Anterior cingulate cortex (tissue), 58 donors: ENCODE measurements at places on chromosomes 11 and 22.

DNA sequence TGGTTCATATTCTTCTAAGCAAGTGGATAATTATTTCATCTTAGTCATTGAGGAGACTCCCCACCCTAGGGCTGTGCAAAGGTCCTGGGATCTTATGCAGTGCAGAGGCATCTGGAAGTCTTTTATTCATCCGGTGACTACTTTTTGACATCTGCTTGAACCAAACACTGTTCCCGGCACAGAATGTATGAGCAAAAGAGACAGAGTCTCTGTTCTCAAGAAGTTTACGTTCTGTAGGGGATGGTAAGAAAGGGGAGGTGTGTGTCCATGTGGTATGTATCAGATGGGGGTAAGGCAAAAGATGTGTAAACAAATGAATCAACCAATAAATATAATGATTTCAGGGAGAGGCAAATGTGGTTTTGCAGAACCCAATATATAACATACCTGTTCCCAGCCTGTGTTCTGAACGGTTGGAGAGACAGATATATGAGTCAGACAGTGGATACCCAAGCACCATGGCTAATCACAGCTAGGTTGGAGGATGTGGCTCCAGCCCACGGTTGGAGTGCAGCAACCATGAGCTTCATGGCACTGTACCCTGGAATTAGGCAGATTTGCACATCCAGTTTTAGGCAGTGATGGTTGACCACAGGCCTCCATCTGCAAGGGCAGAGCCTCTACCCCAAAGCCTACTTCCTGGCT is 75.1 kb upstream of the CADM1 start:
- no peak for DNase-seq

DNA sequence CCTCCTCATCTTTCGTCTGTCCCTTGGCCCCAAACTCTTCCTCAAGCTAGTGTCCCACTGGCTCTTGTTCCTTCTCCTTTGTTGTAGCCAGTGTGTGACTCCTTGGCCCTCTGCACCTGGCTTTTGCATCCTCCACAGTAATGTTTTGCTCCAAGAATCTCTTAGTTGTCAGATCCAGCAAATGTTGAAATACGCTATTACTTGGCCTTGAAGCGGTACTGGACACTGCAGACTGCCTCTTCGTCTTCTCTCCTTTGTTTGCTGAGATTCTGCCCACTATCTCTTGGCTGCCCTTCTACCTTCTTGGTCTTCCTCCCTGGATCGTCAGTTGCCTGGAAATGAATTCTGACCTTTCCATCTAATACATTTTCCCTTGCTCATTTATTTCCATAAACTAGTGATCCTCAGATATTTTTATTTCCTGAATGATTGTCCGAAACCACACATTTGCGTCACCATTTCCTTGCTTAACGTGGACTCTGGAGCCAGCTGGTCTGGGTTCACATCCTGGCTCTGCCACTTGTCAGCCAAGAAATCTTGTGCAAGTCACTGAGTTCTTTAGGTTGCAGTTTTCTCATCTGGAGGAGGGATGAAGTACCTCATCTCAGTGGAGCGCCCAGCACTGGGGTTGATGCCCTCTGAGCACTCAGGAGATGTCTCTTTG is 113.6 kb downstream of the LDLRAD3 start:
- DNase-seq = no peak

DNA sequence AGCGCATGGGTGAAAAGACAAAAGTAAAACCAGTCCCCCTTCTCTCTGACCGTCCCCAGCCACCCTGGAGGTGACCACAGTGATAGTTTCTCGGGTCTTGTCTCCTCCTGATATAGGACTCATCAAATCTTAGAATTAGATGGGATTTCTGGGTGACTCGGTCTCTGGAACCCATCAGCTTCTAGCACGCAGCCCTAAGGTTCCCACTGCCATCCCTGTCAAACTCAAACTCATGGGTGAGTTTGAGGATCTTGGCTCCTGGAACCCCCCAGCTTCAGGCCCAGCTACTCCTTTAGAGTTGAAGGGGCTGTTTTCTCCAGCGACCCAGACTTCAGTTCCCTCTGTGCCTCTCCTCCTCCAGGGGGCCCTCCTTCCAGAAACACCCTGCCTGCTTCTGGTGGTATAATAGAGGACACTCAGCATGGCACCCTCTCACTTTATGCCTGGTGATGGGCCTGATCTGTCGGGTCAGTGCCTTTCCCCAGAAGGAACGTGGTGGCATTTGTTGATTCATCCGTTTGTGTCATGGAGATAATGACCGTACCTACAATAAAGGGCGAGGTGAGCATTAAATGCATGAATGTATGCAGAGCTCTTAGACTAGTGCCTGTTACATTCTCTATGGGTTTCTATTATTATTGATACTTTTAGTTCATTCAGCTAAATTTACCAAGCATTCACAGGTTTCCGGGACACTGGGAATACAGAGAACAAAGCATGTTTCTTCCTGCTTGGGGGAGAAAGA is 31.7 kb downstream of the MCM5 start:
- DNase-seq = no peak

- DNase-seq = no peak
Observed at GRCh38 chr11:71246559-71246958, 5.8 kb downstream of the SHANK2 start.

DNA sequence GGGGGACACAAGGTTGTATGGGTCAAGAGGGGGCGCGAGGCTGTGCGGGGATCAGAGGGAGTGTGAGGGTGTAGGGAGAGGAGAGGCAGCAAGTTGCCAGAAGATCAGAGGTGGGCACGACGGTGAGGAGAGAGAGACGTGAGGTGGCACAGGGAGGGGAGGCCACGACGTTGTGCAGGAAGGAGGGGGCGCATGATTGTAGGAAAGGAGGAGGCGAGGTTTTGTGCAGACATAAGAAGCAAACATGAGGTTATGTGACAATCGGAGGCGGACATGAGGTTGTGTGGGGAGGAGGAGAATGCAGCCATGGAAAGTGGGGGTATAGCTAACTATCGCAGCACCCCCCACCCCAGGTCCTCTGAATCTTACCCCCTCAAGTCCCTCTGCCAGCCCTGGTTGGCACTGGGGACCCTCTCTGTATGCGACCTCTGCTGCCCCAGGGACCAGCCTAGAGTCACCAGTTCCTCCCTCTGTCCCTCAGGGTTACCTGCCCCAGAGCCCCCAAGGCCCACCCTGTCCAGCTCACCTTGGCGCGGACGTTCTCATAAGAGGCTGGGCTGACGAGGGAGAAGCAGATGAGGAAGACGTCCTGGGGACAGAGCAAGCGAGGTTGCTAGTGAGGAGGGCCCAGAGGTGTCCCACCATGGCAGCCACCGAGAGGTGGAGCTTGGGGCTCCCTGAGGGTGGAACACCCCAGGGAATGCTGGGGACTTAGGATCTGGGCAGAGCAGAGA is 12.5 kb downstream of the RAC2 start:
- no peak for DNase-seq

DNA sequence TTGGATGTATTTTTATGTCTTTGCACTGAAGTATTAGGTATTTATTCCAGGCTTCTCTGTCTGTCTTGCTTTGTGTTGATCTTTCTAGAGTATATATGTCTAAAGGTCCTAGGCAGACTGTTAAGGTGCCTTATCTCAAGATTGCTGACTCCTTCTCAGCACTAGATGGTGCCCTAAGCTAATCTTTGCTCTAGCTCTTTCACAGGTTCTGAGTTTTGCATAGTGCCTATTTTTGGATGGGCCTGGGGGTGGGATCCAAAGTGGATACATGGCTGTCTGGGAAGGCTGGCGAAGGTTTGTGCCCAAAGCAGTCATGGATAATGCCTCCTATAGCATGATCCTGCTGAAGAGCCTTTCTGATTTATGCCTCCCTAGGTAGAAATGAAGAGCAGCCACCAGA is 154.9 kb downstream of the TRPC6 start:
- no peak for DNase-seq
